ENCODE measurements at places on chromosomes 7 and 10. TPM values are rescaled to one million over a fixed set of nuclear protein-coding genes. Genes with fewer than 3 reads are reported as not detected.

Gene EN2
- total RNA-seq = not detected

Gene KNDC1
- total RNA-seq = not detected

GRCh38 chr7:24441314-24442027 lies 131.8 kb upstream of the PALS2 start:
- no peak for DNase-seq

GRCh38 chr7:134771889-134772288 lies 7.5 kb upstream of the CALD1 start:
- DNase-seq = no peak

DNA sequence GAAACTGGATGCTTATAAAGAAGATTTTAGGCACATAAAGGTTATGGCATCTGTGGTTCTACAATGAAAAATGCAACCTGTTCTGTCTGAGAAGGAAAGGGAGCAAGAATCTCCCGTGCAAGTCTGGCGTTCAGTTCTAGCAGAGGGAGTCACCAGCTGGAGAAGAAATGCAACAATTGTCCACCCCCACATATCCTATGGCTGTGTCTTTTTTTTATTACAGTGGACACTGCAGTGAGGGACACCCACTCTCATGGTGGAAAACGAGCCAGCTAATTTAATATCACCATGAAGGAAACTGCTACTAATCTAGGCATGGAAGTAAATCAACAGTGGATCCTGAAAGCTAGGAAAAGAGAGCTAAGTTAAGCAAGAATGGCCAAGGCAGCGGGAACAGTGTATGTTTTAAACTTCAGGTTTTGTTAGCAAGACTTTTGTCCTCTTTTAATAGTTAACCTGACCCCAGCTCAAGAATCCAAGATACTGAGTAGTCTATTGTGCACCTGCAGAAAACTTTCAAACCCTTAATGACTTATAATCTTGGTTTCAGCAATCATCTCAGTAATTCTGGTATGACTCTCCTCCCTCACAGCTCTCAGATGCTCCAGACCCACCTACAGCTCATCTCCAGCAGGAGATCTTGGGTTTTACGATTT lies 149.3 kb downstream of the FGFR2 start:
- DNase-seq = no peak

Data from pulmonary artery endothelial cell (primary cell).